ENCODE measurements at places on chromosomes 6 and 20. TPM values are rescaled to one million over a fixed set of nuclear protein-coding genes. Genes with fewer than 3 reads are reported as not detected.

Gene MMP24
- total RNA-seq, result 0.16 TPM

Gene RAET1G
- 0.43 TPM for total RNA-seq

Gene TRIM10
- not detected for total RNA-seq

Gene SNAI1
- 1.5 TPM for total RNA-seq

Gene CGA
- total RNA-seq, result not detected

Gene C6orf141
- total RNA-seq, result not detected

Gene PEDS1
- total RNA-seq, result 27.4 TPM

Gene CLIC5
- total RNA-seq, result 0.52 TPM

Gene UBD
- total RNA-seq, result not detected

Gene FAXC
- not detected for total RNA-seq
